Placental epithelial cell (primary cell): ENCODE measurements at places on chromosomes 3 and 15. TPM values are rescaled to one million over a fixed set of nuclear protein-coding genes. Genes with fewer than 3 reads are reported as not detected.

DNAJA4 gene
- 22.0 and 22.9 TPM in 2 replicates for total RNA-seq

LMAN1L gene
- 0.11 TPM in 1 of 2 replicates, not detected in the other for total RNA-seq

GOLGA8G gene
- under 0.01 TPM in 1 of 2 replicates, not detected in the other for total RNA-seq

RAB11A gene
- 66.7 and 267 TPM in 2 replicates for total RNA-seq

TMC3 gene
- not detected in 2 replicates for total RNA-seq

ASB14 gene
- under 0.01 TPM in 1 of 2 replicates, not detected in the other for total RNA-seq

SMCO1 gene
- total RNA-seq = not detected in 2 replicates

MST1R gene
- 0.79 and 2.1 TPM in 2 replicates for total RNA-seq

ZNF385D gene
- total RNA-seq = under 0.01 TPM in 1 of 2 replicates, not detected in the other

FAM107A gene
- total RNA-seq = not detected in 2 replicates

BTLA gene
- total RNA-seq = not detected in 2 replicates

SV2B gene
- total RNA-seq = not detected in 2 replicates

FAM81A gene
- total RNA-seq = not detected in 2 replicates

BUB1B gene
- total RNA-seq = 3.9 and 8.4 TPM in 2 replicates

SLC28A2 gene
- not detected in 2 replicates for total RNA-seq

UTS2B gene
- total RNA-seq = 0.79 and 1.3 TPM in 2 replicates

FBXL22 gene
- 0.22 and 0.39 TPM in 2 replicates for total RNA-seq

SLC49A4 gene
- 19.6 and 24.4 TPM in 2 replicates for total RNA-seq

CGNL1 gene
- under 0.01 and 0.33 TPM in 2 replicates for total RNA-seq

OR5K2 gene
- not detected in 2 replicates for total RNA-seq

CLDN1 gene
- total RNA-seq = 0.11 TPM in 1 of 2 replicates, not detected in the other

GOLGA6L22 gene
- not detected in 2 replicates for total RNA-seq

FES gene
- 19.7 and 40.8 TPM in 2 replicates for total RNA-seq

TMCO5A gene
- not detected in 2 replicates for total RNA-seq

RCCD1 gene
- total RNA-seq = 10.2 and 11.3 TPM in 2 replicates

GATA2 gene
- 9.4 and 19.5 TPM in 2 replicates for total RNA-seq

HMG20A gene
- total RNA-seq = 22.7 and 35.3 TPM in 2 replicates

CELF6 gene
- 0.11 and 0.79 TPM in 2 replicates for total RNA-seq

EIF4E3 gene
- total RNA-seq = under 0.01 and 0.43 TPM in 2 replicates

TJP1 gene
- 59.7 and 124 TPM in 2 replicates for total RNA-seq

LTF gene
- not detected in 2 replicates for total RNA-seq

ARL6IP5 gene
- total RNA-seq = 33.8 and 78.1 TPM in 2 replicates

PEX5L gene
- total RNA-seq = not detected in 2 replicates

PAK6 gene
- total RNA-seq = 0.54 and 0.79 TPM in 2 replicates

EFCC1 gene
- not detected in 2 replicates for total RNA-seq

NTRK3 gene
- under 0.01 TPM in 2 replicates for total RNA-seq

CLEC3B gene
- 1.4 TPM in 1 of 2 replicates, not detected in the other for total RNA-seq

CORO2B gene
- total RNA-seq = under 0.01 TPM in 1 of 2 replicates, not detected in the other
